Karpas-422 (cell line): ENCODE measurements at places on chromosomes 3 and 15. TPM values are rescaled to one million over a fixed set of nuclear protein-coding genes. Genes with fewer than 3 reads are reported as not detected.

CCDC9B gene
- total RNA-seq, result 1.2 and 3.1 TPM in 2 replicates

SH2D7 gene
- total RNA-seq, result not detected in 2 replicates

CCRL2 gene
- total RNA-seq, result 0.14 TPM in 1 of 2 replicates, not detected in the other

DNA sequence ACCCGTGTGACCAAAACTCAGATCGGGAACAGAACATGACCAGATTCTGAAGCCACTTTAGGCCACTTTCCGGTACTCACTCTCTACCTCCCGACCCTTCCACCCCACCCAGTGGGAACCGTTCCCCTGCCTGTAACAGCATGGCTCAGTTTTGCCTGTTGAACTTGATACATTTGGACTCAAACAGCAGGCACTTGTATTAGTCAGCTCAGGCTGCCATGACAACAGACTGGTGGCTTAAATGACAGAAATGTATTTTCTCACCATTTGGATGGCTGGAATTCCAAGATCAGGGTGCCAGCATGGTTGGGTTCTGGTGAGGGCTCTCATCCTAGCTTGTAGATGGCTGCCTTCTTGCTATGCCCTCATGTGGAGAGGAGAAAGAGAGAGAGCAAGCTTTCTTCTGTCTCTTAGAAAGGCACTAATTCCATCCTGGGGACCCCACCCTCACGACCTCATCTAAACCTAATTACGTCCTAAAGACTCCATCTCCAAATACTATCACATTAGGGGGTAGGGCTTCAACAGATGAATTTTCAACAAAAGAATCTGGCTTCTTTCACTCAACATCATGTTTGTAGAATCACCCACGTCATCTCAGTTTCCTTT is 9.3 kb upstream of the SSUH2 start:
- H3K27ac ChIP-seq, result no peak overlapping the region
- H3K4me3 ChIP-seq, result no peak overlapping the region
- no peak for DNase-seq
- no peaks in the 10 kb centered on the region for H3K27me3 ChIP-seq
- no peaks in the 10 kb centered on the region for H3K36me3 ChIP-seq

GRCh38 chr15:69677403-69677802 is 224.8 kb downstream of the RPLP1 start:
- peaks cover 65% of the 10 kb centered on the region for H3K4me1 ChIP-seq
- no peaks in the 10 kb centered on the region for H3K27me3 ChIP-seq
- no peaks in the 10 kb centered on the region for H3K36me3 ChIP-seq
- no peak overlapping the region for H3K4me3 ChIP-seq
- no peak for DNase-seq
- H3K27ac ChIP-seq, result no peak overlapping the region

DNA sequence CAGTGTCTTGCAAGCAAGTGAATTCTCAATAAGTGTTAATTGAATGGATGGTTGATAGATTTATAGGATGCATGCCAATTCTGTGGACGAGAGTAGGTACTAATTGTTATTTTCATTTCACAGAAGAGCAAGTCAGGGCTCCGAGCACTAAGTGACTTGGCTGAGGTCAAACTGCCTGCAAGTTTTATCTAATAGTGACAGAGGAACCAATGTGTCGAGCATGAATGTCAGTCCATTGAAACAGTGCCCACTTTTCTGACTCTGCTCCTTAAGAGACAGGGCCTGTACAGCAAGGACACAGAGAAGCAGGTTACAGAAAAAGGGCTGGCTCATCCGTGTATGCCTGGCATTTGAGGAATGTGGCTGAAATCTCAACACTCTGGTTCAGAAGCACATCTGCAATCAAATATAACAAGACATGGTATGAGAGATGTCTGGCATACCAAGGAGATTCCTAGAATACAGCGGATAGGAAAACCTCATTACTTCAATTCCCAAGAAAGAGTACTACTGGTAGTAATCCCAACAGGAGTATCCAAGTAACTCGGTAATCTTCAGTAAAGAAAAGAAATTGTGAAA is 6.0 kb upstream of the B3GNT5 start:
- H3K4me1 ChIP-seq, result peaks cover 61% of the 10 kb centered on the region
- no peak overlapping the region for H3K4me3 ChIP-seq
- DNase-seq, result no peak

- H3K27ac ChIP-seq, result no peak overlapping the region
- H3K36me3 ChIP-seq, result peaks cover 3% of the 10 kb centered on the region; the same call in 1 of the 2 replicates
- peaks cover 43% of the 10 kb centered on the region for H3K4me1 ChIP-seq
These were observed 5.7 kb downstream of the SUCLG2 start for GRCh38 chr3:67648701-67649100.

DNA sequence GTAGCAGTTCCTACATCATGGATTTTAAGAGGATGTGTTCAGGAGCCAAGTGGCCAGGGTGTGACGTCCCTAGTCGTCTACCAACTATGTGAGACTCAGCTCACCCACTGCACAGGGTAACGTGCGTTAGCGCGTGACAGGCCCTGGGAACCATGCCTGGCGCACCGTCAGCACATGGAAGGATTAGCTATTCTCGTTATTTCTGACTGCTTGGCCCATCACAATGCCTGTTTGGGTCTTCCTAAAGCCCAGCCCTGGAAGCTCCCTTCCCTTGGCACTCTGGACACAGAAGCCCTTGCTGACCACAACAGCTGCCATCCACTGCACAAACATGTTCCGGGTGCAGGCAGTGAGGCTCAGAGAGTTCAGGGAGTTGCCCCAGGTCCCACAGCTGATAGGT is 91.0 kb upstream of the RPL32 start:
- no peaks in the 10 kb centered on the region for H3K36me3 ChIP-seq
- H3K4me1 ChIP-seq, result no peaks in the 10 kb centered on the region
- no peaks in the 10 kb centered on the region for H3K27me3 ChIP-seq
- DNase-seq, result no peak
- no peak overlapping the region for H3K27ac ChIP-seq

DNA sequence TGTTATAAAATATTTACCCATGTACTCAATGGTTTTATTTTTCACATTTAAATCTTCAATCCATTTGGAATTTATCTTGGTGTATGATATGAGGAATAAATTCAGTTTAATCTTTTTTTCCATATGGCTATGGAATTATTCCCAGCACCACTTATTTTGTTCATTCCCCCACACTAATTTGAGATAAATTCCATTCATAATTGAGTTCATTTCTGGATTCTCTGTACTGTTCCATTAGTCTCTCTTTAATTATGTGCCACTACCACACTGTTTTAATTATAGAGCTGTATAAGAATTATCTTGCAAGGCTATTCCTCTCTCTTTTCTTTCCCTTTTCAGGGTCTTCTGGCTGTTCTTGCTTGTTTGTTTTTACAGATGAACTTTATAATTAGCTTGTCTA is 34.6 kb downstream of the PDE8A start:
- H3K4me3 ChIP-seq, result no peak overlapping the region
- no peaks in the 10 kb centered on the region for H3K36me3 ChIP-seq
- peaks cover 6% of the 10 kb centered on the region for H3K4me1 ChIP-seq
- no peaks in the 10 kb centered on the region for H3K27me3 ChIP-seq
- DNase-seq, result no peak
- no peak overlapping the region for H3K27ac ChIP-seq

DNA sequence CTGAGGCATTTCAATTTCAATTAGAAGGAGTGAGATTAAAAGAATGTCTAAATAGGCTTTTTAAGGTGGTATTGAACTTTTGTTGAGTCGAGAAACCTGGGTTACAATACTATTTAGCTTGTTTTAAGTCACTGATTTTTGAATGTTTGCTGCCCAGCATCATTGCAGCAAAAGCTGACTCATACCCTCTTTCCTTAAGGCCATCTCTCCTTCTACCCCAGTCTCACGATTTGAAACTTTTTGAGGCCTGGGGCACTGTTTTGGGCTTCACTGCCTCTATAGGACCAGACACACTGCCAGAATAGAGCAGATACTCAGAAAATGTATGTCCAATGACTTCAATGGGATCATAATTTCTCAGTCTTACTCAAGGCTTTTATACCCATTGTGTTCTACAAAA is 319.6 kb upstream of the TGFBR2 start:
- no peak for DNase-seq
- H3K27ac ChIP-seq, result no peak overlapping the region
- H3K4me1 ChIP-seq, result no peaks in the 10 kb centered on the region
- H3K4me3 ChIP-seq, result no peak overlapping the region
- no peaks in the 10 kb centered on the region for H3K27me3 ChIP-seq

- H3K27me3 ChIP-seq, result no peaks in the 10 kb centered on the region
- H3K4me3 ChIP-seq, result no peak overlapping the region
- H3K27ac ChIP-seq, result no peak overlapping the region
These were observed 130.2 kb upstream of the UMPS start for GRCh38 chr3:124599779-124600693.

DNA sequence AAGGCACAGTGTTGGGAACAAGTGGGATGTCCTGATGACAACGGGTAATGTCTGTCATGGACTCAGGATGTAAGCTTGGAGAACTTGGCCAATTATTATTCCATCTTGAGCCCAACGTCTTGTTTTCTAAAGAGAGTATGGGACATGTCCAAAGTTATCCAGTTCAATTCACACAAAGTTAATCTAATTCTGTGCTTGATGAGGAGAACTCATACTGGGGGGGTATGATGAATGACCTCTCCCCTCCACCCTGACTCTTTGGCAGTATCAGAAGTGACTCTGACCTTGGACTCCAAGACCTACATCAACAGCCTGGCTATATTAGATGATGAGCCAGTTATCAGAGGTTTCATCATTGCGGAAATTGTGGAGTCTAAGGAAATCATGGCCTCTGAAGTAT is 36.3 kb downstream of the TGM4 start:
- H3K4me1 ChIP-seq, result no peaks in the 10 kb centered on the region; the same call in 1 of the 2 replicates
- no peak overlapping the region for H3K27ac ChIP-seq
- no peaks in the 10 kb centered on the region for H3K27me3 ChIP-seq

- H3K27ac ChIP-seq, result no peak overlapping the region
- no peaks in the 10 kb centered on the region for H3K4me1 ChIP-seq
- H3K36me3 ChIP-seq, result no peaks in the 10 kb centered on the region
- no peaks in the 10 kb centered on the region for H3K27me3 ChIP-seq
- H3K4me3 ChIP-seq, result no peak overlapping the region
These were observed 11.2 kb downstream of the ATP8B4 start for GRCh38 chr15:50107591-50108408.

- H3K27ac ChIP-seq, result no peak overlapping the region
- H3K4me1 ChIP-seq, result peaks cover 12% of the 10 kb centered on the region
- no peaks in the 10 kb centered on the region for H3K27me3 ChIP-seq
- H3K36me3 ChIP-seq, result no peaks in the 10 kb centered on the region
- H3K4me3 ChIP-seq, result no peak overlapping the region
These were observed 33.8 kb upstream of the TFRC start for GRCh38 chr3:196115678-196116083.

- H3K4me1 ChIP-seq, result peaks cover 14% of the 10 kb centered on the region
- no peak overlapping the region for H3K27ac ChIP-seq
- no peak overlapping the region for H3K4me3 ChIP-seq
- no peaks in the 10 kb centered on the region for H3K36me3 ChIP-seq
These were observed 73.8 kb downstream of the SYNPR start for GRCh38 chr3:63352008-63352279.
